ENCODE measurements at places on chromosomes 5 and 9.
A peak's percentile ranks its signal among the peaks of the same experiment; 100 is the strongest.

DNA sequence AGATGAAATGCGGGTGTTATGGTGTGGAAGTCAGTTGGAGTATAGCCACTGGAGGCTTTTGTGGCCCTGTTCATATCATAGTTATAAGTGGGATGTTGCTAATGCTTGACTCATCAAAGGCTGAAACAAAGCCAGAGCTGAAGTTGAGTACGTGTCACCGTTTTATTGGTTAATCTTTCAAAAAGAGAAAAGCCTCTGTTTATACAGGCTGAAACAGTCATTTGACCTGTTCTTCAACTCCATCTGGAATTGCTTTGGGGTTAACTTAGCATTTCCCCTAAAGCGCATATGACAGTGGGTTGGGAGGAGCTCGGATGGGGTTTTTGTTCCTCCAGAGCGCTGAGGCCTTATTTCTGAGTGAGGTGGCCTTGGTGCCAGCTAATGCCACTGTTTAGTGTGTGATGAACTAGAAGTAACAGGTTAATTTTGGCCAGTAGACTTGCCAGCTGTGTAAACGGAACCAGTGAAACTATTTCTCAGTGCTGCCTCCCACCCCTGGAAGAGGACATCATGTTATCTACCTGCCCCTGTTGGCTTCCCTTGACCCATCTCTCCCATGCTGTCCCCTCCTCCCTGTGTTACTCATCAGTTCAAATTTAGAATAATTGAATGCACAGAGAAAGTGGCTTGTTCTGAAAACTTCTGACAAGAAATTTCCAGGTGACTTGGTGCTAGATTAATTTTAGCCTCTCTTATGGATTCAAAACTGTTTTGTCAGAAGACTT is 34.2 kb downstream of the MTAP start:
- DNase-seq = peak; percentile 76

GRCh38 chr9:96048956-96049831 is 173.7 kb downstream of the ERCC6L2 start:
- DNase-seq = no peak

- no peak for DNase-seq
These were observed 615.5 kb upstream of the CHD1 start for GRCh38 chr5:99544356-99544755.

DNA sequence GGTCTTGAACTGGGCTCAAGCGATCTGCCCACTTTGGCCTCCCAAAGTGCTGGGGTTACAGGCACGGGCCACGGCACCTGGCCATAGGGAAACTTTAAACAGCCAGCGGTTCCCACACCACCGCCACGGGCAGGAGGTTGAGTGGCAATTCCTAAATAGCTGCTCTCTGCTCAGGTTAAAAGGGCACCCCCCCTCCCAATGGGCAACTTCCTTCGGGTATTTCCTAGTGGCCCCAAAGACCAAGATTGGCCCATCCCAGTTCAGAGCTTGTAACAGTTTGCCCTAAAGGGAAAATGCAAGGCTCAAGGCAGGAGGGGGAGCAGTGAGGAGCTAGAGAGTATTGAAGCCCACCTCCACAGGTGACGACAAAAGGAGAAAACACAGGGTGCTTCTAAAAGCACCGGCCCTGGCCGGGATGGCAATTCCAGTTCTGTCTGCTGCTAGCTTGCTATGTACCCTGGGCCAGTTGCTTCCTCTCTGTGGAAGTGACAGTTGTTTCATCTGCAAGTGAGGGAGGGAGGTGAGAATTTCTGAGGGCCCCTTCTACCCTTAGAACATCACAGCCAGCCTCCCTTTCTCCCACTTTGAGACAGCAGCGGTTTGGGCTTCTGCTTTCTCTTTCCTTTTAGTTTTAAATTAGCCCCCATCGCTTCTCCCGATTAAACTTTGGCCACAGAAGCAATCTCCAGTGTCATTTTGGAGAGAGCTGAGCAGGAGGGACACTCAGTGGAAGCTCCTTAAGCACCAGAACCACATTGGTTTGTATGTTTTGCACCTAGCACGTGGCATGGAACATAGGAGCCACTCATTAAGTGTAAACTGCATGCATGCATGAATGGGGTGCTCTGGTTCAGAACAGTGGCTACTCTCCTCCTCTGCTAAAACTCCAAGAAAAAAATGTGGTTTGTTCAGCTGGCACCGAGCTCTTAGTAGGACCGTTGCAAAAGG is 17.3 kb upstream of the TNIP1 start:
- DNase-seq = peak; percentile 65

DNA sequence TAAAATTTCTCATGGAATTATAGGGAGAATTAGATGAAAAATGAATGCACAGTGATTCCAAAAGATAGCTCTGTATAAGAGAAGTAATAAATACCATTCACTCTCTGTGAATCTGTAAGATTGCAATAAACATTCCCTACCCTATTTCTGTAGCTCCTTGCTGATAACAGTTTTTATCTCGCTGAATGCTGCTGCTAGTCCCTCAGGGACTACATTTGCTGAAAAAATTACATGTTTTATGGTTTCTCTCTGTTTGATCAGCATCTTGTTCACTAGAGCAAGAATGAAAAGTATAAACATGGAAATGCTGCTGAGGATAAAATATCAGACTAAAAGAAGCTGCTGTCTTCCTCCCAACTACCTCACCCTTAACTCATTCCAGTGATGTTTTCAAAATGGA is 44.3 kb upstream of the TYRP1 start:
- DNase-seq = no peak

DNA sequence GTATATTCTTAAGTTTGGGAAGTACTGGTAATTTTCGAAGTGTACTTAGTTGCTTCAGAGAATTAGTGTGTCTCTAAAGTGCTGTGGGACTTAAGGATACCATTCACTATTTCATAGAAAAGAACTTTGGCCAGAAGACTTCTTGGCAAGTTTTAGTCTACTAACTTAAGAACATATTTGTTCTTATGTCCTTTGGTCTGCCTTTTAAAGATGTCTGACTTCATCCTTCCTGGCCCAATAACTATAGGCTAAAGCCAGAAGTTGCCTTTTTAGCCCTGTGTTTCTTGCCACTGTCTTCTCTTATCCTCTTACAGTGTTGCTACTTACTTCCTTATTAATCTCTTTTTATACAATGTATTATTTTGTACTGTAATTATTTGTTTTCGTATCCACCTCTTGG is 6.3 kb downstream of the RBM27 start:
- no peak for DNase-seq

GRCh38 chr9:34562135-34562745 is 27.3 kb downstream of the CNTFR start:
- peak; percentile 16 for DNase-seq

- DNase-seq = no peak
These were observed 231.2 kb downstream of the ARRDC3 start for GRCh38 chr5:91151947-91152346.

GRCh38 chr5:125898851-125899405 is 524.3 kb upstream of the GRAMD2B start:
- no peak for DNase-seq

DNA sequence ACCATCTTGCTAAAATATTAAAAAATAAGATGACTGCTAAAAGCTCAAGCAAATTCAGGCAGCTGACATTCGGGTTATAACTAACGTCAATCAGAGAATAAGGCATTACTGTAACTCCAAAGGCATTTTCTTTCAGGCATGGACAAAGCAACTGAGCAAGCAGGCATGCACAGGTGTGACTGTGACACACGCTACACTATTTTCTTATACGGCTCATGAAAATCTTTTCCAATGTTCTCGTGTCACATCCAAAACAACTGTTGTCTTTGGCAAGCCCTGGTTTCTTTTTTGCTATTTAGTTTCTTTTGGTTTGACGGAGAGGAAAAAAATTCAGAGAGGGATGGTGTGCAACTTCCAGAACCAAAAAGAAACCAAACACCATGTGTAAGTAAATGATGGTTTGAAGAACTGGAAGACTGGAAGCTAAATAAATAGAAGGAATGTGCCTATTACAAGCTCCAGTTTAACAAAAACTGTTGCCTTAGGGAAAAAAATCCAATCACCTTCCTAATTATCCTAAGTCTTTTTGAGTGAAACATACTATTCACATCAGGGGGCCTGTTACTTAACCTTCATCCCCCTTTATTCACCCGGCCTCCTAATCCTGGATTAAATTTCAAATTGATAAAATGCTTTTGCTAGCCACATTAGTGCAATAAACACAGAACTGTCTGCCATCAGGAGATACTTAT is 277.6 kb downstream of the PSAT1 start:
- no peak for DNase-seq

DNA sequence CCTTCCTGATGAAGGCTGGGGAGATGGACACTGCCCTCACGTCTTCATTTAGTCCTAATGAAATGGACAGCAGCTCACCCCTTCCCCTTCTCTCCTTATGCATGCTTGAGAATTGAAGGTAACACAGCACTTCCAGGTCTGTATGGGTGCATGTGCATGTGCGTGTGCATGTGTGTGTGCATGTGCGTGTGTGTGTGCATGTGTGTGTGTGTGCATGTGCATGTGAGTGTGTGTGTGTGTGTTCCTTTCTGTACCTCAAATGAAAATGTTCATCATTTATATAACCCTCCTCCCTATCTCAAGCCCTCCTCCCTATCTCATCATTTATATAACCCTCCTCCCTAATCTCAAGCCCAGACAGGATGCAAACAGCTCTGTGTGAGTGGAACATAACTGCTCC is 444.8 kb downstream of the MAT2B start:
- DNase-seq = no peak

DNA sequence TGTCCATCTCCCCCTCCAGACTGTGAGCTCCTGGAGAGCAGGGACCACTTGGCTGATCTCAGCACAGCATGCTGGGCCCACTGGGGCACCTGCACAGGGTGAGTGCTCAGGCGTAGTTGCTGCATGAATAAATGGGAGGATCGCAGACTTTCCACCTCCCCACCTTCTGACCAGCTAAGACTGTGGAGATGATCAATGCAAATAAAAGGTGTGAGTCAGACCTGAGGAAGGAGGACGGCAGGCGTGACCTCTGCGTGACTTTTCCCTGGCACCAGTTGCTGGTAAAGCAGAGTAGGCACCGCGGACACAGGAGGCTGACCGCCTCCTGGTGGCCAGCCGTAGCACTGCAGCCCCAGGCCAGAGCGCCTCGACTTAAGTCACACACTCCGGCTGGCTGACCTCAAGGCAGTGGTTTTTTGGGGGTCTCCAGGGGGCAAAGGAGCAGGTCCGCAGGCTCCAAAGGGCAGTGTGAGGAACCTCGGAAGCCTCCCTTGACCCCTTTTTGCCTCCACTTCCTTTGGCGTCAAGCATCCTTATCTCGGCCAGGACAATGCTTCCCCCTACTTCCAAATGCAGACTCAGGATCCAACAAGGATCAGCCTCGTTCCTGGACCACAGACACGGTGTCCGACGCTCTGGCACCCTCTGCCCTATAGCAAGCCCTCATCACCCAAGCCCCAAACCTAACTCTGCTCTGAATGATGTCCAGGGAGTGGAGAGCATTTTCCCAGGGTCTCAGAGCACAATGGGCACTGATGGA is 12.7 kb upstream of the TDRD7 start:
- DNase-seq = peak; percentile 84

DNA sequence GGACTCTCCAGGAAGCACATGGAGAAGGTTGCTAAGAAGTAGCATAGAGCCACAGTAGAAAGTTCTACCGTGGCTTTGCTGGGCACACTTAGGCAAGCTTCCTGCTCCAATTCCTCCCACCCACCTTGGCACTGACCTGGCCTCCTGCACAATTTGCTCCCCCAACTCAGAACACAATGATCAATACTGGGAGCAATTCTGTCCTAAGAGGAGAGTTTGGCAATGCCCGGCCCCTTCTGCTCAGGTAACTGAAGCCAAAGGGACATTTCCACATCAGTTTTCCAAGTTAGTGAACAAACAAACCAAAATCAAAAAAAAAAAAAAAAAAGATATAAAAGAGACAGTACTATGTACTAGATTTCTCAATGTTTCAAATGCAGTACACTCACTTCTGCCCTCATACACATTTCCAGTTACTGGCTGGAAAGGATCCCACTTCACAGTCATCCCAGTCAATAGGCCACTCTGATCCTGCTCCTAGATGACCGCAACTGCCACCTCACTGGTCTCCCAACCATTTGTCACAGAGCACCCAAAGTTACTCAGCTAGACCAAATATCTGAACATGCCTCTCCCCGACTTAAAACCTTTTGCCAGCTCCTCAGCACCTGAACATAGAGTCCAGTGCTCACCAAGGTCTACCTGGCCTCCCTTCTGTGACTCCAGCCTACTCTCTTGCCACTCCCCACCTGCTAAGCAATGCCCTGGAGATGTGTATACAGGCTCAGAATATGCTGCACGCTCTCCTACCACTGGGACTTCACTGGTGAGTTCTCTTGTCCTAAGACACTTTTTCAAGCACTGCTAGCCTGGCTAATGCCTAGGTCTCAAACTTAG is 21.3 kb downstream of the ABCA1 start:
- DNase-seq = peak; percentile 44

- no peak for DNase-seq
These were observed 831 bp downstream of the RMRP start for GRCh38 chr9:35656831-35657545.

DNA sequence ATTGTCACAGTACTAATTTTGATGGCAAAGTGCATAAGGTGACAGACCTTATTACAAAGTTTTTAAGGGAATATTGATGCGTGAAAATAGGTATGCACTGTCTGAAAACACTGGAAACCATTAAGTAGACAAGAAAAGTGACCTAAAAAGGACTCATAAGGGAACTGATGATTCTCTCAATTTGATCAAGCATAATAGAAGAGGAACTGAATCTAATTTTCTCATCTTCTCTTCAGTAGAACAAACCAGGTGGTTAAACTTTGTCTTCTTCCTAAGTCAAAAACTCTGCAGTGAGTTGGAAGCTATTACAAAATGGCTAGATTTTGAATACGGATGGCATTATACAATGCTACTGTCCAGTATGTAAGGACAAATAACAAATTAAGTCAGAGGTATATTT is 53.4 kb downstream of the RNF145 start:
- no peak for DNase-seq

Data from suppressor macrophage treated with lipopolysaccharide for 4 hours (primary cell).